Right ventricle myocardium superior (tissue), 1 donor: ENCODE measurements at places on chromosomes 13 and 19.

GRCh38 chr13:24995225-24995804 is 100.6 kb upstream of the PABPC3 start:
- DNase-seq = no peak

- DNase-seq = no peak
These were observed 774 bp downstream of the ALDH16A1 start for GRCh38 chr19:49453757-49454240.

DNA sequence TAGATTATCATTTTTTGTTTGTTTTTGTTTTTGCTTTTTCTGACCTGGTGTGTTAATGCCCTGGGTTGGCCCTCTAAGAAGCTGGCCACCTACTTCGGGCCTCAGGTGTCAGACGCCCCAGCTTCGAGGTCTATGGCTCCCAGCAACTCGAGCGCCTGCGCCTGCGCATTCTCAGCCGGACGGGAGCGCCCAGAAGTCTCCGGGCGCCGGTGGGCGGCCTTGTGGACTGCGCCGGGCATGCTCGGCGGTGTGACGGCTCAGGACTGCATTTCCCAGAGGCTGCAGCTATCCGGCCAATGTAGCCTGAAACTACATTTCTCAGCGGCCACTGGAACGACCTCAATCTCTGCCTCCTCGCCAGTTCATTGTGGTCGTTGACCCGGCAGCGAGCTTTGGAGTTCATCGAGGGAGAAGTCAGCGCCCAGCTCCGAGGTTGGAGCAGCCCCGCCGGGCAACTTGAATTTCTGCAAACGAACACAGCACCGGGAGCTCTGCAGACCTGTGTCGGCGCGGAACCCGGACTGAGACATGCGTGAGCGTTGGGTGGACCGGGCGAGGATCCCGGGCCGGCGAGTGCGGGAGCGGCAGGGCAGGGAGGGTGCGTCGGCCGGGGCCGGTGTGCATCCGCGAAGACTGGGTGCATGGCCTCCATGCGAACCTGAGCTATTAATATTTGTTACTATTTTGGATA is at the start of gene ZNF30:
Gene ZNF30, plus strand, starts transcription at position 219 of the 691 bp plus-strand sequence. CDS start 3,045 bp downstream, outside the sequence.
- DNase-seq = peak; percentile 96

GRCh38 chr19:53290758-53291549 is 23.4 kb upstream of the VN1R4 start:
- no peak for DNase-seq

- DNase-seq = peak; percentile 71
These were observed 674 bp downstream of the BRD4 start for GRCh38 chr19:15331419-15332310.
